ENCODE measurements at places on chromosomes 1 and 21.
A peak's percentile ranks its signal among the peaks of the same experiment; 100 is the strongest.

GRCh38 chr21:28799926-28800325 lies 192.8 kb downstream of the LTN1 start:
- no peak for DNase-seq

DNA sequence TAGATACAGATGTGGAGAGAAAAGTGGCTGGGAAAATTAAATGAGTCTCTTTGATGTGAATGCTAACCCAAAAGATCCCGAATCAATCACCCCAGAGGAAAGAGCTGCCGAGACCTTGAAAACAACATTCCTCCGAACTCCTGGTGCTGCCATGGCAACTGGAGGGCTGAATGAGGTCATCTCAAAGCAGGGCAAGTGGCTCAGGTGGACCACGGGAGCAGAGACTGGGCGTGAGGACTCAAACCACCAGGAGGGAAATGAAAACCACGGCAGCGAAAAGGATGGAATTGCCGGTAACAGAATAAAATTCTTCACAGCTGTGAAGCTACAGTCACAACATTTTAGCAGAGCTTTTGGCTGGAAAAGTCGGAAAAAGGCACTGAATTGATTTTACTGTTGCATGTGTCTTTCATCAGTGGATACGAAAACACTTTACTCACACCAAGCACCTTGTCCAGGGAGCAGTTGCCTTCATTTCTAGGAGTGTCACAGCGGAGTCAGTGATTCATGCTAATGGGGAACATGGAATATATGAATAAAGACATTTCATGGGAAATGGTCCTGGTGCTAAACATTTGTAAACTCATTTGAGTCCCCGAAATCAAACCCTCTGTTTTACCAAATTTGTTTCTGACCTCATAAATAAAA lies 23.2 kb upstream of the BECN2 start:
- no peak for DNase-seq

GRCh38 chr1:14706631-14707030 lies 108.1 kb downstream of the KAZN start:
- no peak for DNase-seq

GRCh38 chr21:42861848-42862400 lies 17.4 kb downstream of the WDR4 start:
- no peak for DNase-seq

DNA sequence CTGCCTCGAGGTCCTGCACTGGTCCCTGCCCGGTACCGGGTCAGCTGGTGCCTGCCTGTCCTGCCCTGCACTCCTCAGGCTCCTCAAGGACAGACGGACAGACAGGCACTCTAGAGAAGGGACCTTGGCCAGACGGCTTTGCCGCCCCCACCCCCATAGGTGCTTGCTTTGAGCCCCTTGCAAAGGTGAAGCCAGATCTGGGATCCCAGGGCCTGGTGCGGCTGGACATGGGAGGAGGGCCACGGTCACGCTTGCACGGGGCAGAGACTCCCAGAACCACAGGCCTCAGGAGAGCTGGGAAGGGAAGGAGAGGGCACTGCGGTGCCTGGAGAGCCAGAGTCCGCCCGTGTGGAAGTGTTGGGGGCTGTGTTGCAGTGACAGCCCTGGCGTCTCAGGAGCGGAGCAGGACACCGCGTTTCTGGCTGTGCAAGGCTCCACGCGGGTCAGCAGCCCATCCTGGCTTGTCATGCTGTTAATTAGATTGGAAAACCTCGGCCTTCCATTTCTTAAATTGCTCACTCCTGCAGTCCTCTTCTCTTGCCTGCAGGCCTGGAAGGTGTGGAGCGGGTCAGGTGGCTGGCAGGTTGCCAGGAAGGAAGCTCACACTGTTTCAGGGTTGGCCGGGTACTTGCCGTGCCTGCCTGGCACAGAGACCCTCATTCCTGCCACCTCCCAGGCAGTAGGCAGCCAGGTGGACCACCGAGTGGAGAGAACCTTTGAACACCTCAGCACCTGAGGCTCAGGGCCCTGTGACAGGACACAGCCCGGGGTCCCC lies 16.3 kb downstream of the COL18A1 start:
- DNase-seq = no peak

- DNase-seq = peak; percentile 37
Measured at GRCh38 chr1:63537940-63538339, 14.6 kb downstream of the EFCAB7 start.

DNA sequence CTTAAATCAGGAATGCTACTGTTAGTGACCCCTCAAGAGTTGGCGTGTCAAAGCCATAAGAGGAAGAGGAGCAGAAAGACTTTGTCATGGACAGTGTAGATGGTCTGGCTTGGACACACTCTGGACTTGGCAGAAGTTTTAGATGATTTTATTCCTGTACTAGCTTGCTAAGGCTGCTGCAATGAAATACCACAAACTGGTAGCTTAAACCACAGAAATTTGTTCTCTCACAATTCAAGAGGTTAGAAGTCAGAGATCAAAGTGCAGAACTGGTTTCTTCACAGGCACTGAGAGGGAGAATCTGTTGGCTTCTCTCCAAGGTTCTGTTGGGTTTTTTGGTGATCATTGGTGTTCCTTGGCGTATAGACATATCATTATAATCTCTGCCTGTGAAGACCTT lies 869.8 kb upstream of the B3GALT2 start:
- DNase-seq = no peak

DNA sequence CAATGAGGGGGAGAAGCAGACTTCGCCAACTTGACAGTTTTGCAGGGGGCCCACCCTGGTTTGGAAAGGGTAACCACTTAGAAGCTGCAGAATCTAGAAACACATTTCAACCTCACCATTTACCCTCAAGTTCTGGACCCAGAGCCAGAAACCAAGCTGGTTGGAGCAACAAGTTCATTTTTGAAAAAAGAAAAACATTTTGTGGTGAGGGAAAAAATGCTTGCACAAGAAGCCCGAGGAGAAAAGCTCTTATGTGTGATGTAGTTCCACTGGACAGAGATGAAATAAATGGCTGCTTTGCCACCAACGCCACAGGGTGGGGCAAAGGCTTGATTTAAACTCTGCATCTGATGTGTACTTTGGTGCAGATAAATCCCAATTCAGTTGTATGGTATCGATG lies 10.6 kb upstream of the NGF start:
- DNase-seq = no peak

- DNase-seq = peak; percentile 15
Measured at GRCh38 chr1:2975466-2976179, 45.6 kb upstream of the ACTRT2 start.
